RCC 7860 (cell line): ENCODE measurements at places on chromosomes 11 and 22.

- no peak for DNase-seq
These were observed 33.2 kb upstream of the BLID start for GRCh38 chr11:122149202-122149601.

- DNase-seq = no peak
These were observed 366.7 kb downstream of the SOX6 start for GRCh38 chr11:15989685-15990084.

- DNase-seq = no peak
These were observed 43.4 kb upstream of the TMPRSS4 start for GRCh38 chr11:118033443-118033842.

DNA sequence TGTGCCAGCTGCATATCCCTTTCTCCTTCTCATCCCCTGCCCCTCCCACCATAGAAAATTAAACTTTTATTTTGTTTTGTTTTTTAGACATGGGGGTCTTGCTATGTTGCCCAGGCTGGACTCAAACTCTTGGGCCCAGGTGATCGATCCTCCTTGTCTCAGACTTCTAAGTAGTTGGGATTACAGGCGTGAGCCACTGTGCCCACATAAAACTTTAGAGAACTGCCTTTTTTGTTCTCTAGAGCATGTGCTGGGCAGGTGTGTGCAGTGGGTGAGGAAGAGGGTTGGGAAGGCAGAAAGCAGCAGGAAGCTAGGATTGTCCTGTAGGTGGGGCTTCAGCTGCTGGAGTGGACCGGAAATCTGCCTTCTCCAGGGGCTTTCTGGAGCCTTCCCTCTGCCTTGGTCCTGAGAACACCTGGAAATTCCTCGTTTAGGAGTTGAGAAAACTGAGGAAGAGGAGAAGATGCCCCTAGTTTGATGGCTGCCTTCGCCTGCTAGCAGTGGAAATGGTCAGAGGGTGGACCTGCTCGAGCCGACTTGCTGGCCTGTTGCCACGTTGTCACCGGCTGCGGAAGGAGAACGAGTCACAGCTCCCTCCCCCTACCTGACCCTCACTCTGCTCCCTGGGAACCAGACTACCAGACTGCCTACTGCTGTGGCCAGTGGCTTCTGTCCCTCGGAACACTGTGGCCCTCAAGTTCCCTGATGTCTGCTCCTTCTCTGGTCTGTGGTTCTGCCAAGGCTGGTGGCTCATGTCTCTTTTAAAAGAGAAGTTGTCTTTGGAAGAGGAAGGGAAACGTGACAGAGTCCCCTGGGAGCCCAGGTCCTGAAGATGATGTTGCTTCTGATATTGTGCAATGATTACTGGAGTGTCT, 4.0 kb downstream of the ST14 start:
- peak; percentile 15 for DNase-seq

- no peak for DNase-seq
These were observed 58.7 kb upstream of the FSHB start for GRCh38 chr11:30172158-30172557.

DNA sequence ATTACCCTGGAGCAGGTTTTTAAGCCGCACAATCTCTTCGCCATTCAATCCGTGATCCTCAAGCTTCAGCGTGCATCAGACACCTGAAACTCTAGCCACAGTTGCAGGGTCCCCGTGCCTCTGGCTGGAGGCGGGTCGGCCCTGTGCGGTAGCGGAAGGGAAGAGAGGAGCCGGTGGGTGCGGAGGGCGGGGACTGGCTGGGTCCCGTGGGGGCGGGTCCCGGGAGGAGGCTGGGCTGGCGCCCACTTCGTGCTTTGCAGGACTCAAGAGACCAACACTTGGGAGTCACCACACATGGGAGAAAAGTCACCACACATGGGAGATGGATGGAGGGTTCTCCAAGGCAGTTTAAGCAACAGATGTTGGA, 772 bp downstream of the C22orf15 start:
- no peak for DNase-seq
